ENCODE measurements at places on chromosomes 1 and 21.

DNA sequence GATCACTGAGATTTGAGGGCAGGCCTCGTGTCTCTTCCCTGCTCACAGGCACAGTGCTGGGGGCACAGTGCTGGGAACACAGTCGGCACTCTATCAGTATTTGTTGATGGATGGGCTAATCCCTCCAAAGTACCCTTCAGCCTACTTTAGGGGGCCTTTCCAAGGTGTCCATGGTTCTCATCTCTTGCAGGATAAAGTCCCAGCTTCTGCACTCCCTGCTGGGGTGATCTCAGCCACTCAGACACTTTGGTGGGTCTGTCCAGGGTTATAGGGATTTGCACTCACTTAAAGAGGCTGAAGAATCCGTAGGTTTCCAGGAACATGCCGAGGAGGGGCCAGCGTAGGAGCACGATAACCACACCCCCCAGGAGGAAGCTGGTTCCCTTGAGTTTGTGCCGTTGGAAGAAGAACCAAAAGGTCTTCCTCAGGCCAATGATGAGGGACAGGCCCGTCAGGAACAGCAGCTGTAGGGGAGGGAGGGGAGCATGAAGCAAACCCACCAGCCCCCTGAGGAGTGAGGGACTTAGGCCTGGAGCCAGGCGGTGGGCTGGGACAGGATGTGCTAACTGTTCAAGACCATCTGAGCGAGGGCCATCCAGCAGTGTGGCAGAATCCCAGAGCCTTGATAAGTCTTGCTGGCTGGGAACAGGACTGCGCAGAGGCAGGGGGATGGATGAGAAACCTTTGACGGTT lies 5.2 kb upstream of the KISS1 start:
- no peak for DNase-seq

DNA sequence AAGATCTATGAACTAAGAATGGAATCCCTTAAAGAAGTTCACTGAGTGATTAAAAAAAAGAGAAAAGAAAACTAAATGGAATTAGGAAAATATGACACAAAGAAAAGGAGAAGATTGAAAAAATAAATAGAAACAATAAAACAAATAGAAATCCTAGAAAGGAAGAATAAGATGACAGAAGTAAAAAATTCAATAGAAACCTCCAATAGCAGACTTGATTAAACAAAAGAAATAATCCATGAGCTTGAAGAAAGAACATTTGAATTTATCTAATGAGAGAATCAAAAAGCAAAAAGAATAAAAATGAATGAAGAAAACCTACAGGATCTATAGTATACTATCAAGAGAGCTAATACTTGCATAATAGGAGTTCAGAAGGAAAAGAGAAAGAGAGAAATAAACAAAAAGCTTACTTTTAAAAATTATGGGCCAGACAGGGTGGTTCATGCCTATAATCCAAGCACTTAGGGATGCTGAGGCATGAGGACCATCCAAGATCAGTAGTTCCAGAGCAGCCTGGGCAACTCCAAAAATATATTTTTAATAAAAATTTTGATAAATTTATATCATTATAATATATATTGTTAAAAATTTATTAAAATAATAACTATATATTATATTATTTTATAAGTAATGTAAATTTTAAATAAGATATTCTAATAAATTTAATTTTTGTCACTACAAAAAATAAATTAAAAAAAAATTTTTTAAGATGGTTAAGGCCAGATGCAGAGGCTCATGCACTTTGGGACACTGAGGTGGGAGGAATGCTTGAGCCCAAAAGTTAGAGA lies 9.4 kb upstream of the VN1R5 start:
- DNase-seq = no peak

GRCh38 chr1:38213646-38214434 lies 167.2 kb upstream of the POU3F1 start:
- DNase-seq = no peak

- DNase-seq = no peak
These were observed 225.7 kb downstream of the GREM2 start for GRCh38 chr1:240385985-240386978.

DNA sequence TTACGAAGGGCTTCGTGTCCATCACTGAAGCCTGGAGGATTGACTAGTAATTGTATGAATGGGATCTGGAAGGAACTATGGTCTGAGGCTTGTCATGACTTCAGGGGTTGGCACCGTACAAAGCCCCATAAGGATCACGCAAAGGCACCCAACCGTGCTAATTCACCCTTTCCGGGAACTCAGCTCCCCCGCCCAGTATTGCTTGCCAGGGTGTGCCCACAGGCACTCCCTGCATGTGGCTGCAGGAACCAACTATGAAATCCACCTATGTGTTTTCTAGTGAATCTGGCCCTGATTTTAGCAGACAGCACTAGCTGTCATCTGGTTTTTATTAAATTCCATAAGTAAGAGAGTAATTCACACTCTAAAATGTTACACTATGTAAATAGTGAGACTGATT lies 139.2 kb downstream of the TM2D1 start:
- no peak for DNase-seq

Measured in stimulated activated CD8-positive, alpha-beta memory T cell treated with anti-CD3 and anti-CD28 coated beads, Interleukin-4, amount 100 ng/mL, for 24 hours (primary cell).